ENCODE measurements at places on chromosomes 6 and 20.

- DNase-seq = no peak
These were observed 125.2 kb downstream of the TAF4 start for GRCh38 chr20:61940491-61940890.

- DNase-seq = no peak
These were observed 22.6 kb downstream of the DYNLT1 start for GRCh38 chr6:158621694-158622544.

DNA sequence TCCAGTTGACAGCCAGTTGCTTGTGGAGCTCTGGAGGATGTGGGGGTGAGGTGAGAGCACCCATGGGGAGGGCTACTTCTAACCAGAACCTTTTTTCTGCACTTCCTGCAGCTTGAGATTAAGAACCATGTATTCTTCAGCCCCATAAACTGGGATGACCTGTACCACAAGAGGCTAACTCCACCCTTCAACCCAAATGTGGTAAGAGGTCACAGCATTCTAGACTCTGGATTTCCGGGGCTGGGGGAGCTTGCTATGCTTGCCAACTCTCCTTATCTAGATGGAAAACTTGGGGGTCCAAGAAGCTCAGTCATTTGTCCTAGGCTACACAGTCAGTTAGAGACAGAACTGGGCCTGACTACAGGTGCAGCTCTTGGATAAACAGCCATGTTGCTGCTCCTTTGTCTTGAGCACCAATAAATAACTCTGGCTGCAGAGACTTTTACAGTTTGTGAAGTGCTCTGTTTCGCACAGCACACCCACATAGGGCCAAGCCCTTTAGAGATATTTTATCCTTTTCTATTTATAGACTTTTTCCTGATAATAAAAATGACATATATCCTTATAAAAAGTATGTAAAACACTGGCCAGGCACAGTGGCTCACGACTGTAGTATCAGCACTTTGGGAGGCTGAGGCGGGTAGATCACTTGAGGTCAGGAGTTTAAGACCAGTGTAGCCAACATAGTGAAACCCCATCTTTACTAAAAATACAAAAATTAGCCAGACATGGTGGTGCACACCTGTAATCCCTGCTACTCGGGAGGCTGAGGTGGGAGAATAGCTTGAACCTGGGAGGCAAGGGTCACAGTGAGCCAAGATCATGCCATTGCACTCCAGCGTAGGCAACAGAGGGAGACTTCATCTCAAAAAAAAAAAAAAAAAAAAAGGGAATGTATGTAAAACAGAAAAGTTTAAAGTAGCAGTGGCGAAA is 10.6 kb upstream of the IFT52 start:
- DNase-seq = no peak

GRCh38 chr6:170030821-170031471 is 259.9 kb downstream of the DLL1 start:
- no peak for DNase-seq

GRCh38 chr6:142118328-142118727 is 14.4 kb upstream of the GJE1 start:
- DNase-seq = peak; percentile 4

DNA sequence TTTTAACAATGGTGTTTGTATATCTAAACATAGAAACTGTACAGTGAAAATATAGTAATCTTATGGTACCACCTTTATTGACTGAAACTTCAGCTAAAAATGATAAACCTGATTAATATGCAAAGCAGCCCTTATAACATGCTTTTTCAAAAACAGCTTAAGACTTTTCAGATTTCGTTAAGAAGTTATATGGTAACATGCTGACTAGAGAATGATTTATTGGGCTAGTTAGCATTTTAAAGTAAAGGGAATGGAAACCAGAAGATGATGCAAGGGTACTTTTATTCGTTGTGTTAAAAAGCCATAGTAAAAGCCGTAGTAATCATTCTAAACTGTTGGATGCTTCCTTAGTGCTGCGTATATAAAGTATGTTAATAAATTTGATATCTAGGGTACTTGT is 50.5 kb downstream of the CBFA2T2 start:
- DNase-seq = no peak

GRCh38 chr6:20401205-20402091 is at the start of gene E2F3:
TSS of gene E2F3 (plus strand) at chr6:20401879. CDS start at chr6:20402233, 354 bp downstream.
- DNase-seq = peak; percentile 100

DNA sequence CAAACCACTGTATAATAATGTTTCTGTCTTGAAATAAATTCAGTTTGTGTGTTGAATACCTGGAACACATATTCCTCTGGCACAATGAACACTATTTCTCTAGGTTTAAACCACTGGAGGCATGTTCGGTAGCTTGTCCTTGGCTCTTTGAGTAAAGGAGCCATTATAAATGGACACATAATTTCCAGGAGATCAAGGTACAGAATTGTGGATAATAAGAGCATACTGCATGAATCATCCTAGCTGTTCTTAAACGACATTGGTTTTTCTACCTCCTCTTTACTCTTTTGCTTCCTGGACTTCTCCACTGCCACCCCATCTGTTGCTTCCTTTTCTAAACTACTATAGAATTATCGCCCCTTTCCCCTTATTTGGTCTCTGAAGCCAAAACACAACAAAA is 1.2 kb downstream of the CENPW start:
- DNase-seq = peak; percentile 22

GRCh38 chr20:16390991-16391390 is 182.3 kb downstream of the KIF16B start:
- no peak for DNase-seq

DNA sequence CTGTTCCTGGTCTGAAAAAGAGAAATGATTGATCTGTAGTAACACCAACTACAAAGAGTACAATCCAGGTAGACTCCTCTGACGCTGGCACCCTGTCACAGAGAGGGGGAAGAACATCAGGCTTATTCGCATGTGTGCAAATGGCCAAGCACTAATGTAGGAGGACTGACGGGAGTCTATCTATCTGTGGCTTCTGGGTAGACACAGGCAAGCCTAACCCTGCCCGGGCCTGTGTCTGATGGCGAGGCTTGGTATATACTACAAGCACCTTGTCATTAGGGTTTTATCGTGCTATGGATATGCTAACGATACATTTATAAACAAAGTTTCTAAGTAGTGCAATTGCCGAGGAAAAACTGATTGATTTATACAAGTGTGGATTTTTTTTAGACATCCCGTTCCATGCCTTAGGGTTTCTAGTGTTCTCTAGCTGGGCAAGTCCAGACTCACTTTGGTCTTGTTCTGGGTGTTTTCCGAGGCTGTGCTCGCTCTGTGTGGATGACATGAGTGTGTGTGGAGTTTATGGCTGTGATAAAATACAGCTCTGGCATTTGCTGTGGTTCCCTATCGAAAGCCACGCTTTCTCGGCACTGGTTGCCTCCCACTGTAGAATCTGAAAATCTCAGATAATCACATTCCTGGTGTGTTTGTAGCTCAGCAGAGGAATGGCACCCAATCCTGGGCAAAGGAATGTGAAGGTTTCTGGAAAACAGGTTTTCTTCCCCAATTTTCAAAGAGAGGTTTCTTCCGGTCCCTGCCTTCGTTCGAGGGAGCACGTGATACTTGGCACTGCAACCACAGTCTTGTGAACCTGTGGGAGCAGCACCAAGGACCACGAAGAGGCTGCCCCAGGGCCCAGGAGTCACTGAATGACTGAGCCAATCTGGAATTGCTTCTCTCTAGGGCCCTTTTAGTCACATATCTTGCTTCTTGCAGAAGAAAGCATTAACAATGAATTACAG is 67.5 kb upstream of the EDN1 start:
- no peak for DNase-seq

DNA sequence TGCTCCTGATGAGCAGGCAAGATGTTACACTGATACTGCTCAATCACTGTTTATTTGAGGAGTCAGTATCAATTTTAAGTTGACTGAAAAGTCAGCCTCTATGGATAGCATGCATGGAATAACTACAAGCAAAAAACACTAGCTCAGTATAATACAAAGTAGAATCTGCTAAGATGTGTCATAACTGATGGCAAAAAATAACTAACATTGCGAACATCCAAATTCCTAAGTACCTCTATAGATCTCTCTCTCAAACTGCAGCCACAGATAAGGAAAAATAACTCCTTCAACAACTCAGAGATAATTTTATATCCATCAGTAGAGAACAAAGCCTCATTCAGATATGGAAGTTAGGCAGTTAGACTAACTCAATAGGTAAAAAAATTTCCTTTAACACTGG is 16.3 kb downstream of the HDAC2 start:
- no peak for DNase-seq

DNA sequence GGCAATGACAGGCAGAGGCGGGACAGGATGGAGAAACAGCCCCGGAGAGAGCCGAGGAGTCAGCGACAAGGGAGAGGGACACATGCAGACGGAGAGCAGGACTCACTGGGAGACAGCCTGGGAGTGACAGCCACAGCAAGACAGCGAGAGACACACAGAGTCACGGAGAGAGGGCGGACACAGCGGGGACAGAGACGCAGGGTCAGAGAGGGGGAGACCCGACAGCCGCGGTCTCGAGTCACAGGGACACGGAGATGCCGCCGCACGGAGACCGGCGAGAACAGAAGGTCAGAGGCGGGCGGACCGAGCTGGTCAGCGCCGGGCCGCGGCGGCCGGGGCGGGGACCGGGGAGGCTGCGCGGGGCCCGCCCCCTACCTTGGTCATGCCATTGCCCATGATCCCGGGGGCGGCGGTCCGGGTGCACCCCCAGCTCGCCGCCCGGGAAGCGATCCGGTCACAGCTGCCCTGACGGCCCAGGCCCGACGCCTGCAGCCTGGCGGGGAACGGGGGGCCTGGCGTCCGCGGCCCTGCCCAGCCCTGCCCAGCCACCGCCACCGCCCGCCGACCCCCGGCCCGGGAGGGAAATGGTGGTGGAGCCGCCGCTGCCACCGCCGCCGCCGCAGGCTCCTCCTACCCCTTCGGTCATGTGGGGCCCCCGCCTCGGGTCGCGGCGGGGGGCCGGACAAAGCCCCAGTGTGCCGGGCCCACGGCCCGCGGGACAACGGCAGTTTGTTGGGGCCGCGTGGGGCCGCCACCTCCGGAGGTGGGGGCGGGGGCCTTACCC is at the start of the genes DUSP15 and TTLL9:
TSS of gene DUSP15 (minus strand) at position 586 of the 784 bp plus-strand sequence. CDS start at position 396, 190 bp downstream.
TSS of gene TTLL9 (plus strand) at position 693 of the 784 bp plus-strand sequence. CDS start 493 bp downstream, outside the sequence.
- peak; percentile 23 for DNase-seq

DNA sequence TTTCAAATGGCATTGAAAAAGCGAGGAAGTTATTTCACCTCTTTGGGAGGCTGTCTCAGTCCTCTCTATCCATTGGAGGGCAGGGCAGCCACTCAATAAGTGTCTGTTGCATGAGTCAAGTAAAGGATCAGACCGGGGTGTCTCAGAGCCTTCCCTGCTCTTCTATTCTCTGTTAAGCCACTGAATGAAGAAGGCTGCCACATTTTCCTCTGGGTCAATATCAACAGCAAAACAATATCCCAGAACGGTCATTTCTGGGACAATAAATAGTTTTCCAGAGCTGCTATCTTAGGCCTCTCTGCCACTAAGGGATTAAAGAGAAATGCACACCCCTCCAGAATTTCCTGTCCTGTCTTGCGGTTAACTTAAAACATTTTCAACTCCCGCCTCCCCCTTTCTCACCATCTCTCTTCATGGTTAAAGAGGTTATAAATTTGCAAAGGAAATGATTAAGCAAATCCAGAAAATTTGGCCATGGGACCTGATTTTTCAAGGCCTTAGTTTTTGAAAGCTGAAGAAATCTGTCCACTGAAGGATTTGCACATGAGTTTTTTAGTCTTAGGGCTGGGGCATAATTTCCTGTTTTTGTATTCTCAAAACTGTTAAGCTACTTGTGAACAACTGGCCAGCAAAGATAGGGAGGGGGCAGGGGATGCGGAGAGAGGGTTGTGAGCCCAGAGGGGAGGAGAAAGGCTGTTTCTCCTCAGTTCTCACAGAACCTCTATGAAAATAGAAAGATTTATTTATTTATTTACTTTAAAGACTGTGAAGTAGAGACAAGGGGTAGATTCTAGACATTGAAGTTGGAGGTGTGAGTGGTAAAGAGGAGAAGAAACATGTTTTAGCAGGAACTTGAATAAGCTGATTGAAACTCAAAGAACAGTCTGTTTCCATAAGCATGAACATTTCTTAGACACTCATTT is 135.7 kb downstream of the BCAS1 start:
- peak; percentile 95 for DNase-seq

DNA sequence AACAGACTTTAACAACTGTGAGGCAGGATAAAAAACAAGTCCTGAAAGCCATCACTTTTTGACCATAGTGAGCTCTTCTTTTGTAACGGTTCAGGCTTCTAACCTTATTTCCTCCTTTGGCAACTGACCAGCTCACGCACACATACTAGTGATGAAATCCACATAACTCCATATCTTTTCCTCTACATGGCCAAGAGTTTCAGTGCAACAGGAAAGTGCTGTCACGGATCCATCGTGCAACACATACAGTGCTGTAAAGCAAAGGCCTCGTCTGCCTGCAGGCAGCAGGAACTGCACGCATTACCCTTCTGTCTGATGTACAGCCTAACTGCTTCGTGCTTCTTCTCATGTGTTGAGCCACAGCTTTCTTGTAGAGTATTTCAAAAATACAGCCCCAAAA is 108.5 kb downstream of the EPM2A start:
- DNase-seq = no peak

GRCh38 chr6:90098001-90098531 is 198.6 kb downstream of the BACH2 start:
- DNase-seq = peak; percentile 33

DNA sequence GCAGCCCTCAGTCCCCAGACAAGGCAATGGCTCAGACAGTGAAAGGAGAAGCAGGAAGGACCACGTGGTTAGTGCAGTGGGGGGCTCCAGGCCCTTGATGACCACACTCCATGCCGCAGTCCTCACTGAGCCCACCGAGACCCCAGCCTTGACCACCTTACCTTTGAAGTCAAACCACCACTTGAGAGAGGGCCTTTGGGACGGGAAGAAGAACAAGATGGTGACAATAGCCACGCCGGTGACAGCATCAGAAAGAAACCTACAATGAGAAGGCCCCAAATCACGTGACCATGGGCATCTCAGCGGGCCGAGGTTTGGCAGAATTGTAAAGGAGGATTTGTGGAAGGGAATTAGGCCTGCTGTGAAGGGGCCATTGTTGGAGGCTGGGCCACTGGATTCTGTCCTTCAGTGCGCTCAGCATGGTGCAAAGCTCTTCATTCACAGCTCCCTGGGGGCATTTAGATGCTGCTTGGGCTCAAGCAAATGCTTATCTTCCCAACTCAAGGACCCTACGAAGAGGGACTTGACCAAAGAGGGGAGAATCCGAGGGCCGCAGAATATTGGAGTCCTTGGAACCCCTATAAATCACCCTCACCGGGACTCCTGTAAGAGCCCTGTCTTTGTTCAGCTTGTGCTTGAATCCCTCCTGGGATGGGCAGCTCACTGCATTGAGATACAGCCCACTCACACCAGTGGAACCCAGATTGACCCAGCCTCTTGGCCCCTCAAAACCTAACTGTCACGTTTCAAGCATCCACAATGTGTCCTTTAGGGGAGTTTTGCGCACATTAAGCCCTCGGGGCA is 33.2 kb upstream of the OCSTAMP start:
- DNase-seq = no peak

GRCh38 chr6:12160326-12160725 is 129.8 kb upstream of the EDN1 start:
- peak; percentile 45 for DNase-seq

- DNase-seq = peak; percentile 72
These were observed 21.8 kb upstream of the NAA20 start for GRCh38 chr20:19995220-19995863.

GRCh38 chr6:131368198-131368911 is 204.7 kb upstream of the ARG1 start:
- DNase-seq = no peak
